Activated B cell treated with CpG ODN at 0.5 μM for 24 hours (primary cell): ENCODE measurements at places on chromosomes 3 and 15.

GRCh38 chr3:150611666-150612065 lies 8.5 kb downstream of the SELENOT start:
- peaks cover 58% of the 10 kb centered on the region for H3K36me3 ChIP-seq
- H3K27ac ChIP-seq: no peak overlapping the region
- no peak for DNase-seq

DNA sequence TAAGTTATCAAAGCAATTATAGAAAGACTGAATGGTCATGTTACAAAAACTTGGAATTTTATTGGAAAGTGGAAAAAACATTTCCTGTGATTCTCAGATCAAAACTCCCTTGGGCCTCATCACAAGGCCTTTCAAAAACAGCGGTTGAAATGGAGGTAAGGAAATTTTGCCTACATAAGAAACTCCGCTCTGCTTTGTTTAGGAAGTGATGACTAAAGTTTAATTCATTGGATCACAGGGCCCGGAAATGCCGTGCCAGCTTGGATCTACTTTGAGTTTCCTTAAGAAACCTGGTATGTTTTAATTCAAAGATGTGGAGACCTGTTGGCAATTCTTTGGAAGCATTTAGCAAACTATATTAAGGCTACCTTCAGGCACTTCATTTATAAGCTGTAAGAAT lies 143.9 kb upstream of the MME start:
- no peak overlapping the region for H3K27ac ChIP-seq
- DNase-seq: no peak
- H3K27me3 ChIP-seq: no peaks in the 10 kb centered on the region
- H3K4me1 ChIP-seq: no peaks in the 10 kb centered on the region

DNA sequence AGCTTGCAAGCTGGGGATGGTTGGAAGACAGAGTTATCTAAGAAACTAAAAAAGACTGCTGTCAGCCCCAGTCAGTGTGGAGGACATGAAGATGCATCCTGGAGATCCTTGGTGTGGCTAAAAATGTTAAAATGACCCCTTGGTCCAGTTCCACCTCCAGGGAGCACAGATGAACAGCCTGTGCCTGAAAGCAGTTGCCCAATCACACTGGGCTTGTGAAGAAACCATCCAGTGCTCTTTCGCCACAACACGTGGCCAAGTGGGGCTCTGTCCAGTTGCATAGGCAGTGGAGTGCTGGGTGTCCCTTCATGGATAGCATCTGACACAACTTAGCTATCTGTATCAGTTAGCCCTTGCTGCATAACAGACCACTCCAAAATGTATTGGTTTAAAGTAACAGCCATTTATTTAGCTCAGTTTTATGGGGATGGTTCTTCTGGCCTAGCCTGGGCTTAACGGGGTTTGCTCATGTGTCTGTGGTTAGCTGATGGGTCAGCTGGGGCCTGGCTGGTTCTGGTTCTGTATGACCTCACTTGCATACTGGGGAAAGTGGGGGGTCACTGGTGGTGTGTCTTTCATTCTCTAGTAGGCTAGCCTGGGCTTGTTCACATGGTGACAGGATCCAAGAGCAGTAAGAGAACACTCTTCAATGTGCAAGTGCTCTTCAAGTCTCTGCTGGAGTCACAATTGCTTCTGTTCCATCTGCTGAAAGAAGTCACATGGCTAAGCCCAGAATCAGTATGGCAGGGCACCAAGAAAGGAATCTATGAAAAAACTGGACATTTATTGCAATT lies 226.2 kb downstream of the PDCD6IP start:
- no peak overlapping the region for H3K27ac ChIP-seq
- no peak for DNase-seq
- H3K27me3 ChIP-seq: no peaks in the 10 kb centered on the region
- no peaks in the 10 kb centered on the region for H3K36me3 ChIP-seq
- peaks cover 41% of the 10 kb centered on the region for H3K4me1 ChIP-seq

- no peaks in the 10 kb centered on the region for H3K36me3 ChIP-seq
- DNase-seq: no peak
- H3K4me3 ChIP-seq: no peak overlapping the region
- no peak overlapping the region for H3K27ac ChIP-seq
- H3K4me1 ChIP-seq: no peaks in the 10 kb centered on the region
- H3K27me3 ChIP-seq: peaks cover 10% of the 10 kb centered on the region
Measured at GRCh38 chr3:134869153-134869726, 74.2 kb downstream of the EPHB1 start.
